ENCODE measurements at places on chromosomes 7 and 10.
A peak's percentile ranks its signal among the peaks of the same experiment; 100 is the strongest.

DNA sequence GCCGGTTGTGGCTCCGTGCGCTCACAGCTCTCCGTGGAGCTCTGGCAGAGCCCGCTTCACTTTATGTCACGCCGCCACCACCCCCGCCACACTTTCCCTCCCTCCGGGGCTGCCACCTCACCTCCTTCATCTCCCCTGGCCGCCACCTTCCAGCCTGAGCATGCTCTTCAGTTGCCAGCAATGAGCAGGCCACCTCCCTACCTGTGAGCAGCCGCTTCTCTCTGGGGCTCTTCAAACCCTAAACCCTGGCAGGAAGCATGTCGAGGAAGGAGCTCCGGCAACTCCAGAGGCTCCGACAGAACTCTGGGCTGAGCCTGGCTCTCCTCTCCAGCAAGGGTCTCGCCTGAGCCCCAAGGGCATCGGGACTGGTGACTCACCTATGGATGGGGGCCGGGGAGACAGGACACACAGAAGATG lies 36.7 kb downstream of the GBX1 start:
- no peak for DNase-seq

- no peak for DNase-seq
These were observed 34.6 kb downstream of the ADAM12 start for GRCh38 chr10:126353666-126354065.

DNA sequence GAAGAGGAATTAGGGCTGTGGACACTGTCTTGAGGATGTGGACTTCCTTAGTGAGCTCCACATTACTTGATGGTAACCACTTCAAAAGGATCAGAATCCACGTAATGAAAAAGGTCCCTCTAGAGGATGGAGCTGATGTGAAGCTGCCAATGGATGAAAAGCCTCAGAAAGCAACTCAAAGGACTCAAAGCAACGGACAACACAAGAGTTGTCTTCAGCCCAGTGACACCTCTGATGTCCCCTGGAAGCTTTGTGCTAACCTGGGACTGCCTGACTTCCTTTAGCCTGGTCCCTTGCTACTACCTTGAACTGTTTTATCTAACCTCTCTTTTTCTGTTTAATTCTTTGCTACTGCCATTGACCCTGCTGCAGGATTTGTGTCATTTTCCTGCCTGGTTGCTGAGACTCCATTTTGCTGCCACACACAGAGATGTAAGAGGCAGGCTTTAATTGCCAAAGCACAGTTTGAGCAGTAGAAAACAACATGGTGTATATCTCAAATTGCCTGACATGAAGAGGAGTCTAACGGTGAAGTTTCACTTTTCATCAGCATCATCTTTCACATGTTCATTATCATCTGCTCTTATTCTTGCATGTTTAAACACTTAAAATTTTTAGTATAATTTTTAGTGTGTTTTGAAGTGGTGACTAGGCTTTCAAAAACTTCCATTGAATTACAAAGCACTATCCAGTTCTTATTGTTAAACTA lies 11.1 kb upstream of the SGCE start:
- DNase-seq = no peak

DNA sequence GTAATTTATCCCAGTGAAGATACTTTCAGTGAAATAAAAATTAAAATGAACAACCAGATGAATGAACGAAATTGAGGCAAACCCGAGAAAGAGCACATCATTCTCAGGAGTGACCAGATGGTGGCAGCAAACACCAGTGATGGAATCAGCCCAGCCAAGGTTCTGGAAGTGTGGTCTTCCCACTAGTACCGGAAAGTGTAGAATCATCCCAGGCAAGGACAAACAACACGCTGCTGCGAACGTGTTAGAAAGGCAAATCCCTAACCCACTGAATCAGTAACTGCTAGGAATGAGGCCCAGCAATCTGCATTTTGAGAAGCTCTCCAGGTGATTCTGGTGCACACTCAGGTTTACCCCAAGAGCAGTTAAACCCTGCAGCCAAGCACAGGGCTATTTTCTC lies 15.5 kb upstream of the SLC18A3 start:
- DNase-seq = peak; percentile 56

DNA sequence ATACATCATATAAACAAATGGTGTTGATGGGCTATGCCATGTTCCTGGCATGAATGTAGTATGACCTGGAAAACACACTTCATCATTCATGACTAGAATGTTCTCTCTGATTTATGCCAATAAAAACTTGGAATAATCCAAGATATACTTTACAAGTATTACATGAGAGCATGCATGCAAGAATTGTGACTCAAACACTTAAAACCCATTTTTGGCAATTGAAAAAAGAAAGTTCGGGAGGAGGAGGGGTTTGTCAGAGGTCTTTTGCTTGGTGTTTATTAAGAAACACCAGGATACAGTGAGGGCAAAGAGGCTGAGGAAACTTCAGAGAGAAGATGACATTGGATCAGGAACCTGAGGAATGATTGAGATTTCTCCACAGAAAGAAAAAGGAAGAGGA lies 10.2 kb upstream of the CUL1 start:
- DNase-seq = no peak

- DNase-seq = no peak
These were observed 137.7 kb downstream of the NEUROD6 start for GRCh38 chr7:31202801-31203200.

DNA sequence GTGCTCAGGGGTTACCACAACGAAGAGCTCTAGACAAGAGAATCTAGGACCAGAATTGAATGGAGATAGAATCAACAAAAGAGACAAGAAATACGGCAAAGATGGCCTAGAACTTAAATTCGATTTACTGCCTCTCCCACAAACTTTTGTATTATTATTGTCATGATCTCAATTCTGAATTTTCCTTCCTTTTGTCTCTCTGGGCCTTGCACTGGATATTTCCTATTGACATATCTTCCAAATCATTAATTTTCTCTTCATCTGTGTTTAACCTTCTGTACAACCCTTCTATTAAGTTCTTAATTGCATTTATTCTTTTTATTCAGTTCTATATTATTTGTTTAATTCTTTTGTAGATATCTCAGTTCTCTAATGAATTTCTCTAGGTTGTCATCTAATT lies 28.4 kb downstream of the VSTM4 start:
- DNase-seq = no peak

GRCh38 chr7:98305951-98306535 lies 24.6 kb downstream of the BRI3 start:
- DNase-seq = no peak

DNA sequence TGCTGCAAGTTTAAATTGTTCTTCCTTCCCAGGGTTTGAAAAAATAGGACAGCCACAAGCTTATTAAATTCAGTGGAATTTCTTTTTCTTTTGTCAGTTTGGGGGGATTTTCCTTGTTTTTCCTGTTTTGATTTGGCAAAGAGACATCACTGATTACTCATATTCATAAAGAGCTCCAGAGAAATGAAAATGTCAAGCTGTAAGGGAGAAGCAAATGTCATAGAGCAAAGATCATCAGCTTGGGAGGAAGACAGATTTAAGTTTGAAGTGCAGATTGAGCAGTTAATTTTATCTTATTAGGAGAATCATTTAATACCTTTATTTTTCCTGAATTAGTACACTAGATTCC lies 255.8 kb upstream of the PHYHIPL start:
- no peak for DNase-seq

DNA sequence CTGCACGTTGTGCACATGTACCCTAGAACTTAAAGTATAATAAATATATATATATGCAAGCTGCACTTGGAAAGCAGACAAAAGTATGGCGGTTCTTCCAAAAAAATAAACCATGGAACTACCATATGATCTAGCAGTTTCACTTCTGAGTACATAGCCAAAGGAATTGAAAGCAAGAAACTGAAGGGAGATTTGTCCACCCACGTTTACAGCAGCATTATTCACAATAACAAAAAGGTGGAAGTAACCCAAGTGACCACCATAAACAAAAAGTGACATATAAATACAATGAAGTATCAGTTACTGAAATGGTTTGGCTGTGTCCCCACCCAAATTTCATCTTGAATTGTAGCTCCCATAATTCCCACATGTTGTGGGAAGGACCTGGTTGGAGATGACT lies 525.3 kb upstream of the CELF2 start:
- no peak for DNase-seq

GRCh38 chr10:120177330-120177729 lies 279.7 kb upstream of the PLPP4 start:
- DNase-seq = no peak

DNA sequence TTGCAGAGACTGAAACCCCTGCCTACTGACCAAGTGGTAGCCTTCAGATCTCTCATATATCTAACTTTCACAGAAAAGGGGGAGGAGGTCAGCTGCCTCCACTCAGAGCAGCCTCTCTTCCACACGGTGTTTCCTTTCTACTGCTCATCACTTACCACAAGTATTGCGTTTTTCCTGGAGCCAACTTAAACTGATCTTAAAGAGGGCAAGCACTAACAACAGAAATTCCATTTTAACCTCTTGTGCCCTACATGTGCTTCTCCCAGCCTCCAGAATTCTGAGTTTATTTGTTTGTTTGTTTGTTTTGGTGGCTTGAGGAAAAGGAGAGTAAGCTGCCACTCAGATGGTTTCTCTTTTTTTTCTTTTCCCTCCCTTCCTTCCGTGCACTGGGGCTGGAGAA lies 19.1 kb downstream of the SKIDA1 start:
- DNase-seq = no peak

DNA sequence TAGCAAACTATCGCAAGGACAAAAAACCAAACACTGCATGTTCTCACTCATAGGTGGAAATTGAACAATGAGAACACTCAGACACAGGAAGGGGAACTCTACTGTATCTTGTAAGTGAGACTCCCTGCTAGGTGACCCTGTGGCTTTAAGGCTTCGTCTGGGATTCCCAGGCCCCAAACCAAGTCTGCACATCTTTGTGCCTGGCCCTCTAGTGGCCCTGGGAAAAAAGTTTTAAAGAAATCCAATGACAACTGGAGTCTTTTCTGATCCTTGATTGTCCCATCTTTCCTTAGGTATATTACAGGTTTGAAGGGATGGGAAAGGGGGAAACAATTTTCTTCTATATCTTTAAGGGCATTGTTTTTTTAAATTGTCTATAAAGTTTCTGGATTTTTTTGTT lies 10.6 kb upstream of the LIPM start:
- no peak for DNase-seq

DNA sequence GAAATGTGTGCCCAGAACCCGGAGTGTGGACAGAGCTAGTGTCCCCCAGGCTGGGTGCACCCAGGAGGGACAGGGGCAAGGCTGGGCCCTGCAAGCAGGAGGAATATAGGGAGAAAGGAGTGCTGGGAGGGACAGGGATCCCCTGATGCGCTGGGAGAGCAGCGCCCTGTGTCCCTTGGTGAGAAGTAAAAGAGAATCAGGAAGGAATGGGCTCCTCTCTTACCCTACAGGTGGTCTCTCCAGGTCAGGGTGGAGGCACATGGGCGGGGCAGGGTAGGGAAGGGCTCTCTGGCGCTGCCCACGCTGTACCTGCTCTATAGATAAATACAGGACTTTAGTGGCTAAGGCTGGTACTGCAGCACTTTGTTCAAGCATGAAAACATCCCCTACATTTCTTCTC lies 753.8 kb downstream of the GRID1 start:
- DNase-seq = peak; percentile 55

DNA sequence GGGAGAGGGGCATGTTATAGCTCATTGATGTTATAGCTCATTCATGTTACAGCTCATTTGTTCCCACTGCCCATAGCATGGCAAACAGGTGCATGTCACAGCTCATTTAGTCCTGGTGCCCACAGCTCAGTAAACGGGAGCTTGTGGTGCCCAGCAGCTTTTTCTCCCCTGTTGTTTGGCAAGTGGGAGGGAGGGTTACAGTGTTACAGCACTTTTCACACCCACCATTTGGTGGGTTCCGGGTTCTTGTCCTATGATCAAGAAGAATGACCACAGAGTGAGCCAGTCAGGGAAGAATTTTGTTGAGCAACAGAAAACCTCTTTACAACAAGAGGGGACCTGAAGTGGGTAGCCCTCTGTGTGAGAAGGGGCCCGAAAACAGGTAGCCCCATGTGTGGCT lies 162.8 kb upstream of the CSTF2T start:
- DNase-seq = no peak

GRCh38 chr10:29714096-29714874 lies 79.5 kb upstream of the SVIL start:
- no peak for DNase-seq

GRCh38 chr7:23955600-23956149 lies 245.7 kb downstream of the STK31 start:
- DNase-seq = no peak

DNA sequence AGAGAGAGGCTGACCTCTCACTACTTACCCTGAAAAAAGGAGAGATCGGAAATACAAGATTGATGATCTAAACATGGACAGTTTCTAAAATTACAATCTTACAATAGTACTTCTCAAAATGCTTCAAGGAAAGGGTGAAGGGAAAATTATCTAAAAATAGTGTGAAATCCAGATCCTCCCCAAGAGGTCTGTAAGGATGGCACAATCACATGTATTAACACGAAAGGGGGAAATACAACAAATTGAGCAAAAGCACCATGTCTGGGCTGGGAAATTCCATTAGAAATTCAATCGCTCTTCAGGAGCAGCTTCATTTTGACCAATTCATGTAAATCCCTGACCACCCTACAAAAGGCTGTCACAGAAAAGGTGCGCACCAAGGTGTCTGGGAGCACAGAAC lies 67.0 kb downstream of the PKD1L1 start:
- DNase-seq = no peak

Measured in activated CD8-positive, alpha-beta memory T cell treated with anti-CD3 and anti-CD28 coated beads for 24 hours (primary cell).